ENCODE measurements at places on chromosomes 13 and 19.

DNA sequence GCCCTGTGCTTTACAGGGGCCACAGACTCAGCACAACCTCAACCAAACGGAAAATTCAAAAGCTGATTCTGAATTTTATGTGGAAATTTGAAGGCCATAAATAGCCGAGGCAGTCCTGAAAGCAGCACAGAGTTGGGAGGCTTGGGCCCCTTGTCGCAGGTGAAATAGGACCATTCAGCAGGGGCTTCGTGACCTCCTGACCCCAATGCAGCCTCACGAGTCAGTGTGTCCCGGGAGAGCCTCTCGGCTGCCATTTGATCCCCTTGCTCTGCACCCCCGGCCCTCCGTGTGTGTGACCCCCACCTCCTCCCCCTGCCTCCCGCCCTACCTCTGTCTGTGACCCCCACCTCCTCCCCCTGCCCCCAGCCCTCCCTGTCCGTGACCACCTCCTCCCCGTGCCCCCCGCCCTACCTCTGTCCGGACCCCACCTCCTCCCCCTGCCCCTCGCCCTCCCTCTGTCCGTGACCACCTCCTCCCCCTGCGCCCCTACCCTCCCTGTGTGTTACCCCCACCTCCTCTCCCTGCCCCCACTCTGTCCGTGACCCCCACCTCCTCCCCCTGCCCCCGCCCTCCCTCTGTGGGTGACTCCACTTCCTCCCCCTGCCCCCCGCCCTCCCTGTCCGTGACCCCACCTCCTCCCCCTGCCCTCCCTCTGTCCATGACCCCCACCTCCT is 41.7 kb upstream of the TFDP1 start:
- DNase-seq, result no peak

DNA sequence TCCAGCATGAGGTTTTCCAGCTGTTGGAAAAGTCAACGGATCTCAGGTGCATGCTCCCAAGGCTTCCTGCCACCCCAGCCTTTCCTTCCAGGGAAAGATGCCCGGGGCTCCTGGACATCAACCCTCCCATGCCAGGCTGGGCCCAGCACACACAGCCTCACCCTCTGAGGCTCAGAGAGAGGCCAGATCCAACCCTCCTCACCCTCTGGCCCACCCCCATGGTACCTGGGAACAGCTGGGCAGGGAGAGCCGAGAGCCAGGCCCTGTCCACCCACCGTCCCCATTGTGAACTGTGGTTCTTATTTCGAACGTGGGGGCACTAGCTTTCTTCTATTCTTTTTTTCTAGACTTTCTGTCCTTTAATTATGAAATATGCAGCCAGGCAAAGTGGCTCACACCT is 9.9 kb upstream of the CCNP start:
- no peak for DNase-seq

GRCh38 chr19:10744253-10744798 is 26.4 kb downstream of the DNM2 start:
- DNase-seq, result no peak

- DNase-seq, result no peak
These were observed 4.4 kb downstream of the ZNF473 start for GRCh38 chr19:50030225-50030624.

DNA sequence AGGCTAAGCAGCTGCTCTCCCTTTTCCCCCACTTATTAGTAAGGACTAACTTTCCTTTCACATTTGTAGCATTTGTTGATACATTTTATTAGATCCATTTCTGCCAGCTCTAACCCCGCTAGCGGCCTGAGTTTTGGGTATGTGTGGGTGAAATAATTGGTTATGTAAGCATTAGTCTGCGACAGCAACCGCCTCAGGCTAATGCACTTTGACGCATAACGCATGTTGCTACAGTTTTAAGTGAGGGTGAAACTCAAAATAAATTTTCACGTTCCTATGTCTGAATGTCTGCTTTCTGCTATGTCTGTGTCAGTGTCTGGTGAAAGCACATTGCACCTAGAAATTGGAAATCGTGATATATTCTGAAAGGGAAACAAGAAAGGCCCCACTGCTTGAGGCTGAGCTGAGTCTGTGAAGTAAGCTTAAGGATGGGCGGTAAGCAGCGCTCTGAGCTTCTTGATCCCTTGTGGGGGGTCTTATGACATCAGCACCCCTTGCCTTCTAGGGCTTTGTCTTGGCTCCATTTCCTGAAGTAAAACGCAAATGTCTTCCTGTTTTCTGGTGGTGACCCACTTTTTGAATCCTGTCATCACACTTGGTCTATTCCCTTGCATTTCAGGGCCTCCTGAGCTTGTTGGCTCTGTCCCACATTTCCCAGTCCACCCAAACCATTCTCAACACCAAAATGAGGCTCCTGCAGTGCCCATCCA is 648.3 kb upstream of the ARGLU1 start:
- no peak for DNase-seq

GRCh38 chr19:18506101-18506930 is 15.6 kb downstream of the ELL start:
- DNase-seq, result no peak
